ENCODE measurements at places on chromosomes 5 and 9.

- peak; percentile 63 for DNase-seq
Measured at GRCh38 chr5:77024490-77024889, 5.7 kb upstream of the AGGF1 start.

DNA sequence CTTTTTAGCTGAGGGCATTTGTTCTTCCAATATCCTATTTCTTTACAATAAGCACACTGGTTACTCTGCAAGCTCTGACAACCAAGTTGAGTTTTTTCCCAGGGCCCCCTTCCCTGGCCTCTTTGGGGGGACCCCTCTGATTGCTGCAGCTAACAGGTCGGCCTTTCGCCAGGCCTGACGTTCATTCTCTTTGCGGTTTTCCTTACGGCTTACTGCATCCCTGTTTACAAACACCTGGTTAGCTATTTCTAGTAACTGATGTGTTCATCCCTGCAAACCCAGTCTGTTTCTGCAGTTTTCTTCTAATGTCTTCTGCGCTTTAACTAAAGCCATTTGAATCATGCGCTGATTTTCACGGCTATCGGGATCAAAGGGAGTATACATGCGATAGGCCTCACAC, 37.5 kb upstream of the PPP1R26 start:
- no peak for DNase-seq

- no peak for DNase-seq
Measured at GRCh38 chr5:96517295-96517694, 84.2 kb upstream of the PCSK1 start.

DNA sequence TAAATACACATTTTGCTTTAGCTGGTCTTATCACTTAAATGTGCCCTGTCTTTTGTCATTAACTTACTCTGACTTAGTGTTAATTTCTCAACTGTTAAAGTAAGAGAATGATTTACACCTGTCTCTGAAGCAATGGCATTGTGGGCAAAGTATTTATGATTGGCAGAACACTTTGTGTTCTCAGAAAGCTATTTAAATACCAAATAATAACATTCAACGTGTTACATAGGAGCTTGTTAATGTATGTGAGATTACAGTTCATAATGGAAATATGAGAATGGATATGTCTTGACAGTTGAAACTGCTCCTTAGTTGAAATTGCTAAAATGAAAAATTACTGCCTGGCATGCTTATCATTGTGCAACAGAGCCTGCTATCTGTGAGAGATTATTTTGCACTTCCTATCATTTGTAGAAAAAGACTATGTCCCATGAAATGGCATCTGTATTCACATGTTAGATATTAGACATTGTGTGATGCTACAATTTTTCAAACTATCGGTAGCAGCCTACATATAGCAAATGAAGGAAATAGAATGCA, 46.1 kb downstream of the PRR16 start:
- DNase-seq, result no peak

GRCh38 chr5:173873306-173873922, 14.7 kb upstream of the CPEB4 start:
- DNase-seq, result peak; percentile 46

DNA sequence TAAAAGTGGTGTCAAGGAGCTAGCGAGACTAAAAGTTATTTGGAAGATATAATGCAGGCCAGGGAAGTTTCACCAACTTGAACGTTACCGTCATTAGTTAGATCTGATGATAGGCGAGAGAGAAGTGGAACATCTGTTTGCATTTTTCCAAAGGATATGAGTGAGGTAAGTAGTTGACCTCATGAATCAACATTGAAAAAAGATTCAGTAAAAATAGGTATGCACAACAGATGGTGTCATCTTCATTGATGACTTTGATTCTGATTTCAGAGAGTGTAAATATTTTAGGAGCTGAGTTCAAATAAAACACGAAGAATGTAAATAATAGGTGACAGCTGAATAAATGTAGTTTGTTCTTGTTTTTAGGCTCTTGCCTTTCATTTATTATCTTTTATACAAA, 998.9 kb upstream of the CDH6 start:
- DNase-seq, result no peak

GRCh38 chr5:136732751-136733150, 367.4 kb upstream of the TRPC7 start:
- no peak for DNase-seq

- DNase-seq, result no peak
Measured at GRCh38 chr5:72770266-72770665, 46.2 kb upstream of the TNPO1 start.

GRCh38 chr9:37053684-37054362, 19.8 kb upstream of the PAX5 start:
- no peak for DNase-seq

All from suppressor macrophage treated with lipopolysaccharide for 4 hours (primary cell).